NCI-H146 (cell line): ENCODE measurements at places on chromosomes 3 and 15.

DNA sequence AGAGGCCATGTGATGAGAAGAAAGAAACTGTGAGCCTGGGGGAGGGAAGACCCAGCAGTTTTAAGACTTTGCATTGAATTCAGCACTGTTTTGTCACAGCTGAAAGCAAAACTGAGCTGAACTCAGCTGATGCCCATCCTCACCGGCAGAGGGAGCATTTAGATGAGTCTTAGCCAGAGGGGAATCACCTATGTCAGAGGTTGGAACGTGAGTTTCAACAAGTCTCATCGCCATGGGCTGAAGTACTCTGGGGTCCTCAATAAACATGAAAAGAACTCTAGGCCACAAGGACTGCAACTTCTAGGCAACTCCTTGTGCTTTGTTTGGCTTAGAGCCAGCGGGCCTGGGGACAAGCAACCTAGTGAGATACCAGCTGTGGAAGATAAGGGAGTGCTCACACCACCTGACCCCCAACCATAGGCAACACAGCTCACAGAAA, 324.5 kb downstream of the TBL1XR1 start:
- DNase-seq, result peak; percentile 79

- no peak for DNase-seq
Observed at GRCh38 chr15:80442728-80443403, 38.7 kb downstream of the ARNT2 start.

GRCh38 chr3:179181021-179181472, 32.9 kb downstream of the PIK3CA start:
- no peak for DNase-seq

GRCh38 chr3:146164971-146165769, 4.2 kb upstream of the PLOD2 start:
- DNase-seq, result no peak

DNA sequence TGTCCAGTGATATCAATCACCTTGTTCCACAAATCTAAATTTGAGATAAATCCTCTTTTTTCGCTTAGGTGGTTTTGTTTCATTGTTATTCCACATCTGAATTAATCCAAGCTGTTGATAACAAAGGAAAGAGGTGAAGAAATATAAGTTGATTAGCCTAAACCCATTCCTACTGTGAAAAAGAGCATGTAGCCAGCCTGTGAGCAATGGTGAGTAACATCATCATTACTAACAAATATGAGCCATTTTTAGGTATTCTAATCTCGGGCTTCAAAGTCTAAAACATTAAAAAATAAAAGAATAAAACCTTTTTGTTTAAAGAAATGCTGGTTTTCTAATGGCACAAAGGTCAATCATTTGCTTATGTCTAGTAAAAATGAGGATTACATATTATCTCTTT, 52.1 kb upstream of the P3H2 start:
- no peak for DNase-seq

DNA sequence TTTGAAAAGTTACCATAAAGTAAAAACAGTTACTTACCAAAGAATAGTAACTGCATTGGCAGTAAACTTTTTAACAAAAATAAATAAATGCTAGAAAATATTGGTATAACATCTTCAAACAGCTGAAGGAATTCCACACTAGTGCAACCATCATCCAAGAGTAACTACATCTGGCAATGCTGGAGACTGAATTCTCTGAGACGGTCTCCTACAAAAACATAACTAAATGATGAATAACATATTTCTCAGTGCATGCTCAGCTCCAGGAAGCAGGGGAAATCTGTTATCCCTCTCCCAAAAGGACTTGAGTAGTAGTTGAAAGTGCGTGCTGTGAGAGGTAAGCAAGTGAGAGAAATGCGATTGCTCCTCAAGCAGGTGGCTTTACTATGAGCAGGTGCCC, 526.8 kb upstream of the CCDC54 start:
- DNase-seq, result no peak

DNA sequence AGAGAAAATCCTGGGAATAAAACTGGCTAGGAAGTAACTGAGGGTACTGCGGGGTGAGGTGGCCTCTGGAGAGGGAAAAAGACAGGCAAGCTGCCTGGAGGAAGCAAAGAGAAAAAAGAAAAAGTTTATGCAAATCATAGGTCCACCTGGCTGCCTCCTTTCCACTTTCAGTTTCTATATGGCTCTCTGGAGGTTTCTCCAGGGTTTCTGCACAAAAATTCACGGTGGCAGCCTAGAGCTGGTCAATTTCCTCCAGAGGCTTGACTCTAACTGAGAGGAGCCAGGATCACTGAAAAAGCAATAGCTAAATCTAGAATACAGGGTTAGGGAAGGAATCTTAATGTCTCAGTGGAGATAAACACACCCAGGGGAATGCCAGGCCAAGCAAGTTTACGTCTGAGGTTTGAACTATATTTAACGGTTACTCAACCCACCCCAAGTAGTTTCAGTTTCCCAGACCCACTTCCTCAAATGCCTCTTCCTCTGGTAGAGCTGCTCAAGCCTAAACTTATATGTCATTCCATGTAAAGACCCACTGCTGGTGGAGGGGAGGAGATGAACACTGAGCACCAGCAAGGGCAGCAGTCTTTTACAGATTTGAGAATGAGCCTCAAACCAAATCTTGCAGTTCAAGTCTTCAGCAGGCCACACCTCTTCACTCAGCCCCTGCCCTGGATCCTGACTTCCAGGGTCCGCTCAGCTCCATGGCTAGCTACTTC, 5.7 kb downstream of the LYSMD2 start:
- DNase-seq, result no peak

GRCh38 chr3:113508966-113509365, 6.0 kb downstream of the SPICE1 start:
- no peak for DNase-seq

GRCh38 chr3:3556078-3556477, 243.2 kb upstream of the LRRN1 start:
- DNase-seq, result no peak

DNA sequence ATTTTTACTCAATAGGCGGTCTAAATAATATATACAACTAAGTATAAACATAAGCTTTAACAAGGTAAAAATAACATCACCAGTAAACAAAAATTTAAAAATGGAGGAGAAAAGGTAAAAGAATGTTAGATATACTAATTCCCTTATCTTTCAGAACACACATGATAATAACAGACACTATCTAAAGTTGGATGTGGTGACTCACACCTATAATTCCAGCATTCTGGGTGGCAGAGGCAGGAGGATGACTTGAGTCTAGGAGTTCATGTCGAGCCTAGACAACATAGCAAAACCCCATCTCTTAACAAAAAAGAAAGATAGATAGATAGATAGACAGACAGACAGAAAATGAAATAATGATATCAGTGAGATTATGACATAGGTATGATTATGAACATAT, 85.1 kb downstream of the STAG1 start:
- DNase-seq, result no peak

- DNase-seq, result no peak
Observed at GRCh38 chr3:29486096-29486495, 205.2 kb downstream of the RBMS3 start.

DNA sequence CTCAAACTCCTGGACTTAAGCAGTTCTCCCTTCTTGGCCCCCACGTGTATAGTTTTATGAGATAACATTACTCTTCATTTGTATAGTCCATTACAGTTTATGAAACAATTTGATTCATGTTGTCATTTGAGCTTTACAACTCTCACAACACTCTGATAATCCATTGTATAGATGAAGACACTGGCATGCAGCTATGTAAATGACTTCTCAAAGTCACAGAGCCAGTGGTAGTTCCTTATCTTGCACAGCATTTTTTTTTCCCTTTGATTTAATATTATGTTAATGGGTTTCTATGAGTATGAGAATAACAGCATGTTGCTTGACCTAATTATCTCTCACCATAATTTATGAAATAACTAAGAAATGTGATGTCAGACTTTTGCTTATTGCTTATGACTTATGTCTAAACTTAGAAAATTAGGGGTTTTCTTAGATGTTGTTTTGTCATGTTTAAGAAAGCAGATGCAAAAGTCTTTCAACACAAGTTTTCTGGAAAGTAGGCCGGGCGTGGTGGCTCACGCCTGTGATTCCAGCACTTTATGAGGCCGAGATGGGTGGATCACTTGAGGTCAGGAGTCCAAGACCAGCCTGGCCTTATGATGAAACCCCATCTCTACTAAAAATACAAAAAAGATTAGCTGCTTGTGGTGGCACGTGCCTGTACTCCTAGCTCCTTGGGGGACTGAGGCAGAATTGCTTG, 13.3 kb downstream of the VPS8 start:
- no peak for DNase-seq

- no peak for DNase-seq
Observed at GRCh38 chr3:39088889-39089288, 18.5 kb downstream of the GORASP1 start.

DNA sequence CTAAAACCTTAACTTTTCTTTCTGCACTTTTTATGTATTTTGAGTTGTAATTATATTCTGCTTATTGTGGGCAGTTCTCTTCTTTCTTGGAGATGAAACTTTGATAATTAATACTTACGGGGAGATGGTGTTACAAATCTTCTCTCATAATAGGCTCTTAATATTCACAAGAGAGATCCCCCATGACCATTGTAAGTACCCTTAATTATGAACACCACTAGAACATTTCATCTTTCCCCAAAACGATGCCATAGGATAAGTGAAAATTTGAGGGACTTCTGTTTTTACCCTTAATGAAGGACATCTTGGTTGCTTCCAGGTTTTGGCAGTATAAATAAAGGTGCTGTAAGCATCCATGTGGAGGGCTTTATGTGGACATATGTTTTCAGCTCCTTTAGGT, 60.7 kb downstream of the PIAS1 start:
- DNase-seq, result no peak

GRCh38 chr15:92808598-92809063, 91.5 kb upstream of the CHD2 start:
- DNase-seq, result peak; percentile 67

DNA sequence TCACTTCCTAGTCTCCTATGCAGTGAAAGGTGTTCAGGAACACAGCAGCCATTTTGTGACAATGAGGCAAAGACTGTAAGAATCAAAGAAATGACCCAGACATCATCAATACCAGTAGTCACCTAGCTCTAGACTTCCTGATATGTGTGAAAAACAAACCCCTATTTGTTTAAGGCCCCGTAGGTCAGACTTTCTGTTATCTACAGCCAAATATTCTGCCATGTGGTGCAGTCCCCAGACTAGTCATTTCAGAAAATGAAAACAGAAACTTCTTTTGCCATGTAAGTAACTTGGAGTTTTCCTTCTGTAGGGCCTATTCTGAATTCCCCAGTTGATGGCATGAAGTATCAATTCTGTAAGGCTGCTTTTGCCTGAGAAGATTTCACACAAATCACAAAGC, 181.7 kb upstream of the SNTN start:
- no peak for DNase-seq

DNA sequence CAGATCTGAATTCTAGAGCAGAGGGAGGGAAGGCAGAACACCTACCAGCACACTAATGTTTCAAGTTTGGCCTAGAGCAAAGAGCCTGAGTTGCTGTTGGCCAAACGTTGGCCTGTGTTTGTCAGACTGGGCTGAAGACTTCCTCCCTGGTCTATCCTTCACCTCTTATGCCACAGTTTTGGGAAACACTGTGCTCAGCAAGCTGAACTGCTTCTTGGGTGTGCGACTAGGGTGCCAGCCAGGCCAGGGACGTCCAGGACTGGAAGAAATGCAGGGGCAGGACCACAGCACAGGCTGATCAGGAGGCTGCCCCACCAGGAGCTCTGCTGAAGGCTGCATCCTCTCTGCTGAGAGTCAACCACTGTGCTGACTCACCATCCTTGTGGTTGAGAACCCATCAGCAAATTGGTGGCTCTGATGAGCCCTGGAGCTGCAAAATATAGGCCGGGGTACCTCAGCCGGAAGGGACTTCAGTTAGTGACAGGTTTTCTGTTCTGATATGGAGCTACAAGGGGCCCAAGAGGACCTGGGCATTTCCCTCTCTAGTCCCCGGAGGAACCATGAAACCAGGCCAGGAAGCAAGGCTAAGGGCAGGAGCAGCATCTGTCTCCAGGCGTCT, 131.6 kb upstream of the RASGRP1 start:
- DNase-seq, result no peak

DNA sequence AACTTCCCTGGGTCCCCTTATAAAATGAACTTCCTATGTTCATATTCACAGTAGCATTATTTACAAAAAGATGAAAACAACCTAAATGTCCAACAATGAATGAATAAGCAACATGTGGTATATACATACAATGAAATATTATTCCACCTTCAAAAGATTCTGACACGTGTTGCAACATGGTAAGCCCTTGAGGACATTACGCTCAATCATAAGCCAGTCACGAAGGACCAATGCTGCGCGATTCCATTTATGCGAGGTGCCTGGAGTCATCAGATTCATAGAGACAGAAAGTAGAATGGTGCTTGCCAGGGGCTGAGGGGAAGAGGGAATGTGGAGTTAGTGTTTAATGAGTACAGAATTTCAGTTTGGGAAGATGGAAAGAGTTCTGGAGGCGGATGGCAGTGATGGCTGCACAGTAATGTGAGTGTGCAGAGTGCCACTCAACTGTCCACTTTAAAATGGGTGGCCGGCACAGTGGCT, 88.8 kb upstream of the ALDH1A3 start:
- DNase-seq, result no peak

DNA sequence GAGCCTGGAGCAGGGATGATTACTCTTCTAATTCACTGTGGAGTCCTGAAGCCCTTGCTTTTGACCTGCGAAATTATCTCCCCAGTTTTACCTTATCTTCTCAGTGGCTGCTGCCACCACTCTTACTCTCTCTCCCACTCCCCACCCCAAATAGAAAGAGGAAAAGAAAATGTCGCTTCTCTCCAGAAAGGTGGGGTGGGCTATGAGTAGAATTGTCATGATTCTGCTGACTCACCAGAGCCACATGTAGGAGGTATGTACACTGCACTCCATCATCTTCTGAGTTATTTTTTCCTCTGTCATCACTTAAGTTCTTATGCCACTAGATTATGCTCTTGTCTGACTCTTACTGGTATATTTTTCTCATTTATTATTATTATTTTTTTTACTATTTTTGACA, 43.9 kb upstream of the TMEM158 start:
- no peak for DNase-seq

GRCh38 chr15:80551348-80551747, 143.8 kb upstream of the ABHD17C start:
- no peak for DNase-seq

- DNase-seq, result peak; percentile 73
Observed at GRCh38 chr3:78707609-78708008, 1060.2 kb downstream of the ROBO1 start.

DNA sequence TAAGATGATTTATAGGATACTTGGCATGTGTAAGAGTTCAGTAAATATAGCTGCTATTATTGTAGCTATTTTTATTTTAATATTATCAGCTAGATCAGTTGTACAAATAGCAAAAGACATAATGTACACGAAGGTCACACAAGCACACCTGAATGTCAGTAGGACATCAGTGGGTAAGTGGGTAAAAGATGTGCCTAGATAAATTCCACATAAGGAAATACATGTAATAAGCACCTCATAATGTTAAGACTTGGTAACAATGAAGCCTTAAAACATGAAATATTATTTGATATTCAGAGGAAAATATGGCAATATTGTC, 41.5 kb downstream of the ABHD2 start:
- peak; percentile 64 for DNase-seq

GRCh38 chr3:120763601-120764000, 21.1 kb downstream of the GTF2E1 start:
- no peak for DNase-seq
